ENCODE measurements at places on chromosomes 6 and 20. TPM values are rescaled to one million over a fixed set of nuclear protein-coding genes. Genes with fewer than 3 reads are reported as not detected.

The MLN gene
- not detected for total RNA-seq

The FHL5 gene
- total RNA-seq: not detected

The PLAGL2 gene
- 16.6 TPM for total RNA-seq

The APMAP gene
- total RNA-seq: 212 TPM

The BMP5 gene
- total RNA-seq: not detected

The SLC25A27 gene
- not detected for total RNA-seq

The MDFI gene
- total RNA-seq: not detected

The ZNF322 gene
- 7.0 TPM for total RNA-seq

The COL19A1 gene
- total RNA-seq: 0.18 TPM

The ULBP3 gene
- total RNA-seq: 0.64 TPM

The PPARD gene
- total RNA-seq: 14.4 TPM

The MCCD1 gene
- not detected for total RNA-seq

The TFAP2A gene
- total RNA-seq: not detected

The SUPT3H gene
- total RNA-seq: 10.9 TPM

The AK9 gene
- 14.2 TPM for total RNA-seq

The LGSN gene
- total RNA-seq: not detected

The BPIFB4 gene
- total RNA-seq: not detected

The TRAPPC3L gene
- 0.66 TPM for total RNA-seq

The FAM162B gene
- total RNA-seq: not detected
